Activated naive CD4-positive, alpha-beta T cell (primary cell): ENCODE measurements at places on chromosomes 16 and 17.

DNA sequence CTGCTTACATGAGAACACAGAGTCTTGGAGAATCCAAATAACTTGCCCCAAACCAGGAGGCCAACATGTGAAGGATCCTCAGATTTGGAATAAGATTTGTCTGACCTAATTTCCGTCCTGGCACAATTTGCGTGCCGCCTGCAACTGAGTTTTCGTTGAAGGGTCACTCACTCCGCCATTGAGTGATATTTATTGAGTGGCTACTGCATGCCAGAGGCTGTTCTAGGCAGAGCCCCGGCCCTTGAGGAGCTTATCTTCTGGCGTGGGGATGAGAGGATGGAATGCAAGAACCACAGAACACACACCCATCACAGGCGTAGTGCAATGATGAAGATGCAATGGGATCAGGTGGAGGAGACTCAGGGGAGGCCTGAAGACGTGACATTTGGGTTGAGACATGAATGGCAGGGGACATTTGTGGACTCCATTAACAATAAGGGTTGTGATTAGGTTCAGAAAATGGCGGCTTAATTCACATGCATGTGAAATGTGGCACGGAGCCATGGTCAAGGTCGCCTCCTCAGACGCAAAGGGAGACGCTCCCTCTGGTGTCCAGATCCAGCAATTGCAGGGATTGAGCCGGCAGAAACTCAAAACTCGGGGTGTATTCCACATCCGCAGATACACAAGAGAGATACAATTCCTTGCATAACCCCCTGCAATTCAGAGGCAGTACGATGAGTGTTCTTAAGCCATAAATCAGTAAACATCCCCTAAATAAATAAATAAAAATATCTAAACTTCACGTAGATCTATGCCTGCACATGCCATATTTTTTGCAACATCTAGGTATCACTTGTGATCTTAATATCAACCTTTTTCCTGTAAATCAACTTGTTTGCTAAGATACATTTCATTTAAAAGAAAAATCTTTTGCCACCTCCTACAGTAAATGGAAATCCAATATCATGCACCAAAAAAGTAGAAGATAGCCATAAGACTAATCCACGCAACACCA is 57.9 kb upstream of the CACNG4 start:
- peak; percentile 17 for DNase-seq

DNA sequence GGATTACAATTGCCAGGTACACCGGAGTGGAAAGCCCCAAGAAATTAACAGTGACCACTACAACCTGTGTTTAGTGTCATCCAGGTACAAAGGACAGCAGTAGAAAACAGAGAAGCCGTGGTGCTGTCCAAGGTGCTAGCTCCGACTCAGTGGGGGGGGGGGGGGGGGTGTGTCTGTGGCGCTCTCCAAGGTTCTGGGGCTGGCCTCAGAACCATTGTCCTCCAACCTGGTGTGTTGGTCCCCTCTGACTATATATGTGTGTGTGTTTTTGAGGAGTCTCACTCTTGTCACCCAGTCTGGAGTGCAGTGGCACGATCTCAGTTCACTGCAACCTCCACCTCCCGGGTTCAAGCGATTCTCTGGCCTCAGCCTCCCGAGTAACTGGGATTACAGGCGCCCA is 5.8 kb upstream of the ZNF23 start:
- DNase-seq, result peak; percentile 4

DNA sequence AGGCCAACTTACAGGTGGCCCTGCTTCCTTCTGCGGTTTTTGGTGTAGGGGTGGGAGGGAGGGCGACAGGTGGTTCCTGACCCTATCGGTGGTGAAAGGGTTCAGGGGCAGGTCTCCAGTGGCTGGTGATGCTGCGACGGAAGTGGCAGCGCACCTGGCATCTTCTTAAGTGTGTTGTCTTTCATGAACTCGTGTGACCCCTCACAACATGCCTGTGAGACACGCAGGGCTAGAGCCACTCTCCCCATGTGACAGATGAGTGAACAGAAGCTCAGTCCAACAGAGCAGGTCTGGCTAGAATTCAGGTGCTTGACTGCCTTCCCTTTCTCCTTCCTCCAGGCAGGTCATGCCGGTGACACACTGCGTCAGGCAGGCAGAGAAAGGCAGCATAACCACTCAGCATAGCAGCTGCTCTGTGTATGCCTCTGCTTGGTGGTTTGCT is 8.0 kb downstream of the TNFAIP1 start:
- no peak for DNase-seq

DNA sequence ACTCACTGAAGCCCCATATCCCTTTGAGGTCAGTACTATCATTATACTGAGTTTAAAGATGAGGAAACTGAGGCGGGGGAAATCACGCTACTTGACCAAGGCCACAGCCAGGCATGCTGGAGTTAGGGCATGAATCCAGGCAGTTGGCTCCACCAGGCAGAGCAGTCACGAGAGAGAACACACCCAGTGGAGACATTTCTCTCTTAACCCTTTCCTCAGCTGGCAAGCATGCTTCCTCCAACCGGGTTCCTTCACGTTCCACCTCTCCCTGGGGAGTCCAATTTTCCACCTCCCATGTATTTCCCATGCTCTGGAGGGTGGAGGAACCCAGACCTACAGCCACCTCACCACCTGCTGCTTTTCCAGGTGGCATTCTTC is 32.8 kb downstream of the VAC14 start:
- DNase-seq, result no peak

DNA sequence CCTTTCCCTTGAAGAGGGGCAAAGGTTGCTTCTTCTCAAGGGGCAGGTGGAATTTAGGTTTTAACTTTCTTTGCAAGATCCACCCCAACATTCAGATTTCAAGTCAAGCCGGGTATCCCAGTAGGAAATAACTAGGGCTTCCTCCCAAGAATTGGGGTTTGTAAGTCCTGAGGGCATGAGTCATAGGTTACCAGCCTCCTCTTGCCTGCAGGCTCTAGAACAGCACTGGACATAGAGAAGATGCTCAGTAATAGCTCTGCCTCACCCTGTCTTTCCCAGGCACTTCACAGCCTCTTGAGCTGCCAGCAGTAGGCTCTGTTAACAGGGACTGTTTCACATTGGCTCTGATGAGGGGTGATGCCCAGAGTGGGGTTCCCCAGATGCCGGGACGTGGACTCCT is 35.8 kb upstream of the ZFP90 start:
- DNase-seq, result no peak

- DNase-seq, result no peak
Measured at GRCh38 chr17:77308861-77309726, 168.3 kb downstream of the SEC14L1 start.

DNA sequence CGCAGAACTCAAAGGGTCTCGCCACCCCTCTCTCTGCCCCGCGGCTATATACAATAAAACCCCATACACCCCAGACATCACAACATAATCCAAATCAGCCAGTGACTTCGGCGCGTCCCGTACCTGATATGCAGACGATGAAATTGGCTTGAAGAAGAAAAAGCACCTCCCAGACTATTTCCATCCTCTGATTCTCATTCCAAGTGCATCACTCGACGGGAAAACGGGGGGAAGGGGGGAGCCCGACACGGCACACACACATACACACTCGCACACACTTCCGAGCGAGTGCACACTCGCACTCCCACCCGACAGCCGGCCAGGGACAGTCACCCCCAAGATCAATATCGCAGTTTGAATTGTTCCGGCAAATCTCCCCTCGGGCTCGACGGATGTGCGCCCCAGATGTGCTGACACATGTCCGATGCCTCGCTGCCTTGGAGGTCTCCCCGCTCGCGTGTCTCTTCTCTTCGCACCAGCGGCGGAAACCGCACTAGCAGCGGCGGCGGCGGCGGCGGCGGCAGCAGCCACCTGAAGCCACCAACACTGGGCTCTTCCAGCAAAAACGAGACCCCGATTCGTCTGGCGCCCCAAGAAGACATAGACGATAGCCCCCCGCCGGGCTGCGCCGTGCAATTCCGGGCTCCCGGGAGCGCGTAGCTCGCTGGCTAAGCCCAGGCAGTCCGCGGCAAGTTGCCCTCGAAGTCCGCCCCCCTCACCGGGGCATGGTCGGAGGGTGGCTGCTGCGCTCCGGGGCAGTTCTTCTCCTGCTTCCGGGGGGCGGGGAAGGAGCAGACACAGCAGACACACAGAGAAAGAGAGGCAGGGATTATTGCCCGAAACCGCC is 688 bp downstream of the CA10 start:
- no peak for DNase-seq

DNA sequence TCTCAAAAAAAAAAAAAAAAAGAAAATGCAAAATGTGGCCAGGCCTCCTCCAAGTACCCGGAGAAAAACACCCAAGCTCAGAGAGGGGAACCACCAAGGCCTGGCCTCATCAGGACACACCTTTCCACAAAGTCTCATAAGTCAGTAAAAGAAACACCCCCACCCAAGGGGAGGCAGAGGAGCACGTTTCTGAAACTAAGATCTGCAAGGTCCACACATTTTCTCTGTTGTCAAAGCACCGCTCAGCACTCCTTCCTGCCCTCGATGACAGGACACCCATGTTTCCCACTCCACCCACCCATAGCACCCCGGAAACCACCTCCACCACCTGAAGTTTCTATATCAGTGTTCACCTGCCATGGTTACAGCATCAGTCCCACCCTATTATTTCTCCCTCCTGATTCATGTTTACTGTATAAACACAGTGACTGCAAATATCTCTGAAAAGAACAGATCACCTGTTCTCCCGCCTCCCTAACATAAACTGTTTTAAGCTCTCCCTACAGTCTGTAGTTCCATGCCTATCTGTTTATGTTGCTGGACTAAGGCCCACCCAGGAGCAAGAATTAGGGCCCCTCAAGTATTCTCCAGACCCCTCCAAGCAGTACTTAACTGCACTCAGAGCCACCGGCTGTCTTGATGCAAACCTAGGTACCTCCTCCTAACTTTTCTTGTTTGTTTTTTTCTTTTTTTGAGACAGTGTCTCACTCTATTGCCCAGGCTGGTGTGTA is 2.0 kb downstream of the CORO7 start:
- peak; percentile 51 for DNase-seq

DNA sequence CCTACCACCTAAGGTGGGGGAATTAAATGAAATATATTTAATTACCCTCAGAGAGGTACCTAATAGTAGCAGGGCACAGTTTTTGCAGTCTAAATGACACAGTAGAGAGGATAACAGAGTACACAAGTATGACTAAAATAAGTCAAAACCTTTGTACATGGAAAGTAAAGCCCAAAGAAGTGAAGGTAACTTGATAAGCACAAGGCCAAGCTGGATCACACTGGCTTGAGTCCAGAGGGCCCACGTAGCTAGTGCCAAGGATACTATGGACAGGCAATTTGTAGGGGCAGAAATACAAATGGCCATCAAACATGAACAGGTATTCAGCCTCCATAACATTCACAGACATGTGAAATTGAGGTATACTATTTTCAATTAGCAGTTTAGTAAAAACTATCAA is 7.6 kb downstream of the MYO18A start:
- no peak for DNase-seq

DNA sequence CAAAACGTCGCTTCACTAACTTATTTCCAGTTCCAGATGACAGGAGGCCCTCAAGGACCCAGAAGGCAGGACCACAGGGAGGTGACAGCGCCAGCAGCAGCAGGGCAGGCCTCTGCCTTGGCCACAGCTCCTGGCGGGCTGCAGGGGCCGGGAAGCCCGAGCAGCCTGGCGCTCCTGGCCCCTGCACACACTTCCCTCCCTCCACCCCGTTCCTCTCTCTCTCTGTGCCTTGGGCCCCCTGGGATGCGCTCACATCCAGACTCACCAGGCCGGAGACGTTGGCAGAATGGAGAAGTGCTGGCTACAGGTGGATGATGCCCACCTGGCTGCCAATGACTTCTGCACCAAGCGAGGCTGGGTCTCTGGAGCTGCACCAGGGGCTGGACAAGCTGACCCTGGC is 12.7 kb downstream of the ZNF594 start:
- no peak for DNase-seq

GRCh38 chr17:27805520-27806146 is 5.3 kb upstream of the NOS2 start:
- peak; percentile 65 for DNase-seq

- no peak for DNase-seq
Measured at GRCh38 chr16:1776991-1777374, 4.0 kb upstream of the MRPS34 start.

DNA sequence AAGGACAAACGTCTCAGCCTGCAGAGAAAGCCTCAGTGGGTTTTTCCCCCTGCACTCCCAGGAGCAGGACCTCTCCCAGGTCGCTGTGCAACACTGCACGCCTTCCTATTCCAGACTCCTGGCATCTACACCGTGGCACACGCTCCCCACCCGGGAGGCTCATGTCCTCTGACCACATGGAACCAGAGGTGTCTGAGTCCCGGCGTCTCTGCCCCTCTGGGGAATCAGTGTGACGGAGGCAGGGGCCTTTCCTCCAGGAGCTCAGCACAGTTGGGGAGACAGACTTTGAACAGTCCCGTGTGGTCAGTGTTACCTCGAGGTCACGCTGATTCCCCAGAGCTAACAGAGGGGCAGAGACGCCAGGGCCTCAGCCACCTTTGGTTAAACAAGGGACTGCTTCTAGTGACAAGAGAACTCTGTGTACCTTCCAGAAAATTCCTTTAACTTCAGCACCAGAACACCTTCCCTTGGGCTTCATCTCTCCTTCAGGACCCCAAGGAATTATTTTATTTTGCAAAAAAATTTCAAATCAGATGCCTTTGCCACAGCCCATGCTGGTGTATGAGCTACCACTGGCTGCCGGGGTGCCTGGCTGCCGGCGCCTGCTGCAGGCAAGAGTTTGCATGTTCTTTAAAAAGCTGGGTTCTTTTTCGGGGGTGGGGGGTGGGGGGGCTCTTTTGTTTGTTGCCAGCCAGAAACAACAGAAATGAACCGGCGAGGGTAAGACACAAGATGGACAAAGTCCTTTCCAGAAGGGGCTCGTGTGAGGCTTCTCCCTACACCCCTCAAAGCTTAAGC is 6.6 kb downstream of the CANT1 start:
- no peak for DNase-seq

DNA sequence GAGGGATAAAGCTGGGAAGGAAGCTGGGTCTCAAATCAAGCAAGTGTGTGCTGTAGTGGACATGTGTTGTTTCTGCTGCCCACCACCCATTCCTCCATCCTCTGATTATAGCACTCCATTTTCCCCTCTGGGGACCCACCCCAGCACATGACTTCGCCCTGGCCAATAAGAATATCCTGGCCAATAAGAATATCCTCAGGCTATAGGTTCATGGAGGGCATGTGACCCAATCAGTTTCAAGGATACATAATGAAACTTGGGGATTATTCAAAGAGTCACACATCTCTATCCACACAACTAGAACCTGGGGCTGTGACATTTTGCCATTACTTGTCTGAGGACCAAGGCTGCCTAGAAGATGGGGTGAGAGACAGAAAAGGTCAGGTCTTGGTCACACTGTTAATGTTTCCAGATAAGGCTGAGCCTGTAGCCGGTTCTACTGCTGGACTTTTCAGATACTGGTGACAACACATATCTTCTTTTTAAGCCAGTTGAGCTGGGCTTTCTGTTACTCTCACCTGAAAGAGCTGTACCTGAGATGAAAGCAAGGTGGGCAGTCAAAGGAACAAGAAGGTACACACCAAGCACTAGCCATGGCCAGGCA is 33.7 kb downstream of the MYO18A start:
- no peak for DNase-seq

DNA sequence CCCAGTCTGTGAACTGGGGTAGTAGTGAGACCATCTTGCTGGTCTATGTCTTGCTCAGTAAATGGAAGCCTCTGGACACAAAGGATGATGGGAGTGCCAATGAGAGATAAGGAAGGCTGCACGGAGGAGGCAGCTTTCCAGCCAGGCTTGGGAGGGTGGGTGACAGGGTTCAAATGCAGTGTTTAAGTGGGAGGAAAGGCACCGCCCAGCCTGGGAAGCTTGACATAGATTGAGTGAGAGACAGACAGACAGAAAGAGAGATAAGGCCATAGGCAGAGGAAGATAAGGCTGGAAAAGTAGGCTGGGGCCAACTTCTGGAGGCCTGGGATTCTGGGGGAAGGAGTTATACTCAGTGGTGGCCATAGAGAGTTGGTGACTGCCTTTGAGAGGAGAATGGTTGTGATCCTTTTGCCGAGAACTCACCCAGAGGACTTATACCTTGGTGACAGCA is 7.2 kb upstream of the COL1A1 start:
- no peak for DNase-seq
